ENCODE measurements at places on chromosomes 2 and 18.

DNA sequence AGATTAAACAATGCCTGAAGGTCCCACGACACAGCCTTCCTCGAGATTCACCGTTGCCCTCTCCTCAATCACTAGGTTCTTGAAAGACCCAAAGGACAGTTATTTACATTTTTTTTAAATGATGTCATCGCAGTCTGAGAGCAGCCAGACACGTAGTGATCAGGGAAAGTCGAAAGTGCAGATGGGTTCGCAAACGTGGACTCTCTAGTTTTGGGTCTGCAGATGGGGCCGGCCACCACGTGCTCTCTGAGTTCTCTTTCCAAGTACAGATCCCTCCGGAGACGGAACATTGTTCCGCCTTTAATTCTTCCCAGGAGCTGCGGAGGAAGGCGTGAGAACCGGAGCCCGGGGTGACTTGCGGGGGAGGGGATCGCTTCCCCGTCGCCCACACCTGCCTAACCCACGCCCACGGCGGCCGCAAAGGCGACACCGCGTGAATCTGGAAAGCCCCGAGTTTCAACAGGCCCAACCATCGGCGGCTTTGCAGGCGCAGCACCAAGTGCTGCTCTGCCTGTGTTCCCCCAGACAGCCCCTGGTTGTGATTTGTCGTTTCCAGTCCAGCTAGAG, 54.3 kb downstream of the PKDCC start:
- DNase-seq: peak; percentile 92

GRCh38 chr2:30934066-30934465, 126.8 kb upstream of the CAPN13 start:
- no peak for DNase-seq

- DNase-seq: no peak
These were observed 12.0 kb downstream of the DSG1 start for GRCh38 chr18:31329787-31330438.

- peak; percentile 74 for DNase-seq
These were observed 14.4 kb downstream of the RAB12 start for GRCh38 chr18:8623549-8624106.

DNA sequence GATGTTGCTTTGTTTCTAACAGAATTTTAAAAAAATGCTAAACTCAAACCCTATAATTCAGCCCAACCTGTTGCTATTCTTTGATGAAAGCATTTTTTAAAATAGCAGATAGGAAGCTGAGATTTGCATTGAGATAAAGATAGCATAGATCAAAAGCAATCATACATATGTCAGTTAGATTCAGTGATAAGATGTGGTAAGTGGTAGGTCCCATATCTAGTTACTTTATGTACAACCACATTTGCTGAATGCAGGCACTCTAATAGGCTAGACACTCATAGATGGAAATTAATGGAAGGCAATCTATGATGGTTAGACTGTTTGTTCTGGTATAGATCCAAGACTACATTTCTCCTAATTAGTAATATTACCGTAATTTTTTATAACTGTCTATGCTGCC, 27.2 kb upstream of the C1D start:
- no peak for DNase-seq

GRCh38 chr18:22667616-22668422, 250.1 kb upstream of the CTAGE1 start:
- DNase-seq: no peak

- no peak for DNase-seq
These were observed 13.6 kb upstream of the CXCR4 start for GRCh38 chr2:136131484-136131960.

DNA sequence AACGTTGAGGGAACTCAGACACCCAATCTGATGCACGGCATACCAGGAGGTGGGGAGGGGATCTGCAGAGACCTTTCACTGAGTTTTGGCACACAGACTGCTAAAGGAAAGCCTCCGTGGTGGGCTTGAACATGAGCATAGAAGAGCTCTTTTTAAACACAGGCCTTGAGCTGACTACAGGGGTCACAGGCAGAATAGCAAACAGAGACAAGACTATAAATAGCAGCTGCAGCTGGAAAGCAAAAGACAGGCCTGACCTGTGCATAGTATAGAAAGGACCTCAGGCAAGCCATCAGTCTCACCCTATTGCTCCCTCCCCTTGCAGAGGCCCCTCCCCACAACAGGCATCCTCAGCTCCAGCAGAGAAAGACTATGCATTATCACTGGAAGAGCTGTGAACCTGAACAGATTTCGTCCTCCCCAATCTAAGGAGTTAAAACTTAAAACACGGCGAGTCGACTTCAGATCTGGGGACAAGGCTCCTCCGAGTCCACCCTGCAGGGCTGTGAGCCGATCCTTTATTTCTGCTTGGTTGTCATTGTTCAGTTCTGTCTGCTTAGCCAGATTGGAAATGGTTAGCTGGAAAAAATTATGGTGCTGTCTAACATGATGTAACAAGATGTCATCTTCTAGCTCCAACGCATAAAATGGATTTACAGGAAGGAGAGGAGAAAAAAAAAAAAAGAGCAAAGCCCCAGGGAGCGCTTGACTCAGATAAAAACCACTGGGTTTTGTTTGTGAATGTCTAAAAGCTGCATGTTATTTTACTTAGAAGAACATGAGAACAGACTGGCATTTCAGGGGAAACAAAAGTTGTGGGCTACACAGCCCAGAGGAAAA, 25.2 kb upstream of the LCLAT1 start:
- no peak for DNase-seq

- DNase-seq: peak; percentile 78
These were observed 241.3 kb downstream of the DYSF start for GRCh38 chr2:71694501-71695234.

DNA sequence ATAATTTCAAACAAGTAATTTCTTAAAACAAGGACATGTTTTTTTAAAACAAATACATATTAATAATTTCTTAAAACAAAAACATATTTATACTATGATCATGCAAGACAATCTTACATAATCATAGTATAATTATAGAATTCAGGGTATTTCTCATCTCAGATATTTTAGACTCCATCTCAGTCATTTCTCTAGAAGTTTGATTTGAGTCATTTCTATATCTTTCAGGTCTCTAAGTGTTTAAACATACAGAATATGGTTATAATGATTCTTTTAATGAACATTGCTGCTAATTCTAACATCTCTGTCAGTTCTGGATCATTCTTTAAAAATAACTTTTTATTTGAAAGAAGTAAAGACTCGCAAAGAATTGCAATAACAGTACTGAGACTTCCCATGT, 154.2 kb upstream of the KYNU start:
- no peak for DNase-seq

GRCh38 chr2:239177908-239178307, 222.9 kb downstream of the HDAC4 start:
- peak; percentile 60 for DNase-seq

- DNase-seq: peak; percentile 92
These were observed 72.9 kb downstream of the EN1 start for GRCh38 chr2:118774458-118775133.

- DNase-seq: no peak
These were observed 114.4 kb downstream of the CTNNA2 start for GRCh38 chr2:79627237-79627636.

GRCh38 chr2:21396252-21396651, 272.5 kb downstream of the TDRD15 start:
- DNase-seq: no peak

DNA sequence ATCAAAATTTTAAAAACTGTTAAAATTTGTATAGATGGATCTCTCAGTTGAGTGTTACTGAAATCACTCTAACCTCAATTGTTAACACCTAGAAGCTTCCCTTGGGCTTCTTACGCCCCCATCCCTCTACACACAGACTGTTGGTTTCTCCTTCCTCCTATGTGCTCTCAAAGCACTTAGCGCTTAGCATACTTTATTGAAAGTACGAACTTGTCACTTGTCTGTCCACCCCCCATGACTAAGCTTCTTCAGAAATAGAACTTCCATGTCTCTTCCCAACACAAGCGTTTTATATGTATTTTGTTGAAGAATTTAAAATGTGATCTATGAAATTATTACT, 441 bp downstream of the MPHOSPH10 start:
- DNase-seq: no peak

- DNase-seq: no peak
These were observed 37.4 kb downstream of the ACTR2 start for GRCh38 chr2:65264821-65265670.

- no peak for DNase-seq
These were observed 27.5 kb downstream of the FIGN start for GRCh38 chr2:163708265-163708664.

GRCh38 chr18:12841070-12841469, 43.0 kb downstream of the PTPN2 start:
- no peak for DNase-seq

GRCh38 chr2:28515176-28515751, 19.4 kb downstream of the PLB1 start:
- no peak for DNase-seq

- DNase-seq: no peak
These were observed 43.6 kb downstream of the POLR1A start for GRCh38 chr2:86062043-86062442.

- no peak for DNase-seq
These were observed 94.9 kb downstream of the DHRS9 start for GRCh38 chr2:169164311-169164710.

DNA sequence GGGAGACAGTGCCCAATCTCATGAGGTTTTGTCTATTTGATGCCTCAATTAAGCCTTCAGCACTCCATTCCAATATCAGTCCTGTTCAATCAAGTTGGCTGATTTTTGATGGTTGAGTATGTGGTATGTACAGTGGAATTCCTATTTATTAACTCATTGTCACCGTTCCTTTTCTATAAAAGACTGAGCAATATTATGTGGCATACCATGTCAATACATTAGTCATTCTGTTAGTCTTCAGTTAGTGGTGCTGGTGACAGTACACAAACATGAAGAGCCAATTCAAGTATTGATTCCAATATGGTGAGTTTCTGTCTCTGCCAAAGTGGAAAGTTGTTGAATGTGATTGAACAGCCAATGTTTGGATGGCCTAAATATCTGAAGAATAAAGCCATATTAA, 1343.9 kb downstream of the SUCLG1 start:
- no peak for DNase-seq

GRCh38 chr2:161843936-161844335, 219.7 kb downstream of the SLC4A10 start:
- no peak for DNase-seq

Data from mesenteric fat pad (tissue), 1 donor.